ENCODE measurements at places on chromosomes 1 and 21.
A peak's percentile ranks its signal among the peaks of the same experiment; 100 is the strongest.

GRCh38 chr1:1361982-1362423, 3.6 kb upstream of the MXRA8 start:
- no peak for DNase-seq

DNA sequence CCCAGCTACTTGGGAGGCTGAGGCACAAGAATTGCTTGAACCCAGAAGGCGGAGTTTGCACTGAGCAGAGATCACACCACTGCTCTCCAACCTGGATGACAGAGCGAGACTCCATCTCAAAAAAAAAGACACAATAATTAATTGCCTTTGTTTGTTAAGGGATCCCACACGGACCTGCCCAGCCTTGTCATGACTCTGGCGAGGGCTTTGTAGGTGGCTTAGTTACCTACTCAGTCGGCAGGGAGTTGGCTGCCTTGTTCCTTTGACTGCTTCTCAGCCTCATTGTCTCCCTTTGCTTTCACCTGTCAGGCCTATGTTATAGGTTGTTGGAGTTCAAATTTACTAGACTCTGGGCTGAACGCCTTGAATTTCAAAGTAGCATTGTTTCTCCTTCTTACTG, 82.0 kb downstream of the UBE4B start:
- no peak for DNase-seq

DNA sequence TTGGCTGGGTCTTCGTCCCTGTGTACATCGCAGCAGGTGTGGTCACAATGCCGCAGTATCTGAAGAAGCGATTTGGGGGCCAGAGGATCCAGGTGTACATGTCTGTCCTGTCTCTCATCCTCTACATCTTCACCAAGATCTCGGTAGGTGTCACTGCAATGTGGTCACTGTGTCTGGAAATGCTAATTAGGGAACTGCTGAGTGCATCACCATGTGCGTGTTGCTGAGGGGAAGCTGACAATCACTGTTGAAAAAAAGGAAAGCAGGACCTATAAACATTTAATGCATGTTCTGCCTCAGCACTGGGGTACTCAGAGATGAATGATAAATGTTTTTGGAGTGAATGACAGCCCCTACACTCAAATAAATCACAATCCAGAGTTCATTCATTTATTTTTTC, 6.8 kb downstream of the SLC5A9 start:
- no peak for DNase-seq

DNA sequence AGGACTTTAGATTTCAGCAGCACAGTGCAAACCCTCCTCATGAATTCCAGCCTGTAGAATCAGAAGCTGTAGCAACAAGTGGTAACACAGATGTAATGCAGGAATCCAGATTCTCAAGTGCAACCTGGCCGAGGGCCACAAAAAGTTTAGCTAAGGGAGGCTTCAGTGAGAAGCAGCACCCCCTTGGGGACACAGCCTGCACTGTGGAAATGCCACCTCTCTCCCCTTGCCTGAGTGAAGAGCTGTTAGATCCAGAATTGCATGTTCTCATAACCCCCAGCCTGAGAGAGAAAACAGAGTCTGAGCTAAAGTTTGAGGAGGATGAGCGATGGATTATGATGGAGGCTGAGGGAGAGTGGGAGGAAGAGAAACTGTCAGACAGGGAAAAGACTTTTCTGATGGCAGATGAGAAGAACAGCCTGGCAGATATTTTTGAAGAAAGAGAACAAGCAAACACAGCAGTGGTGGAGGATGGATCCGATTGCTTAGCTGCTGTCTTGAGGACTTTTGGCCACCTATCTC, 80.5 kb upstream of the BMP8A start:
- peak; percentile 86 for DNase-seq

- DNase-seq, result no peak
Measured at GRCh38 chr1:9649769-9650168, 1.8 kb upstream of the PIK3CD start.

- DNase-seq, result no peak
Measured at GRCh38 chr21:34838956-34839820, 170.4 kb downstream of the CLIC6 start.

DNA sequence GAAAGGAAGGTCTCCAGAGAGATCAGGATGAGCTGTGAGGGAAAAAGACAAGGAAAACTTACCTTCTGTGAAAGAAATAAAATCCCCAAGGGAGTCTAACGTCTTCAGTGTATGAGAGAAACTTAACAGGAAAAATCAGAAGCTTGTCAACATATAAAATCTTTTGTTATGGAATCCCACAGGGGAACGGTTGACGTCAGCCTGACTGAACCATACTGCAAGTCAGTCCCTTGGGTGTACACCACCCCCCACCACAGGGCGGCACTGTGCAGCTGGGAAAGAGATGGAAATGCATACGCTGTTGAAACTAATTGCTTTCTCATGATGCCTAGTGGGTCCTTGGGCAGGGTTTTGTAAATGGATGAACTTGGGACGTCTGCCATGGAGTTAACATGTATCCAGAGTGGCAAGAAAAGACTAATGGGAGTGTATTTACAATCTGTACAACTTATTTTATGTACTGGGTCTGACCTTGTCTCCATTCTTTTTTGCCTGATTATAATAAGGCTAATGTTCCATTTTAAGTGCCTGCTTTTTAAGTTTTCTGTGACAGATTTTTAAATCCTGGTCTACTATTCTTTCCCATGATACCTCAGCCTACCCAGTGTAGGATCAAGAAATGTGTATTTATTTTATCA, 22.7 kb downstream of the UTP25 start:
- no peak for DNase-seq

DNA sequence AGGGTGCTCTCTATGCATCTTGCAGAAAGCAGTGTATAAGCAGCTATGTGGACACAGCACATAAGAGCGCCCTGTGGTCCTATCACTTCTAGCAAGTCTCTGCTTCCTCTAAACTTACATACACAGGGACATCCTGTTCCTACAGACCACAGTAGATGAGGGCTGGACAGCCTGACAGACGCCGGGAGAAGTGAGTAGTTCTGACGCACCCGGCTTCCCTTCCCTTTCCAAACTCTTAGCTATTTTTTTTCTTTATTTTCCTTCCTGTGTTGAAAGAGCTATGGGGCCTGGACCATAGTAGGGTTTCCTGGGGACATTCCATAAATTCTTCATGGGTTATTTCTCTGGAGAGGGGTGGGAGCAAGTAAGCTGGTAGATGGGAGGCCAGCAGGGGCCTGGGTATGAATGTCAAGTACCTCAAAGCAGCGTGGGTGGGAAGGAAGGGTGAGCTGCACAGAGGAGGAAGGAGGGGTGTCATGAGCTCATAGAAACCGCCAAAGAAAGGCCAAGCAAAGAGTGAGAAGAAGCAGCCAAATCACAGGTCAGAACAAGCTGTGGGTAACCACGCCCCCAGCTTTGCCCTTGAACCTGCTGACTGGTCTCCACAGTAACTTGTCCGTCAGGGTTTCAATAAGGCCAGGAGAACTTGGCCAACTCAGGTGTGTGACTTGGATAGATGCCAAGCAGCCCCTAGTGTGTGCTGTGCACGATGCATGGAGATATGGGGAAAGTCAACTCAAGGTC, 36.6 kb downstream of the PLXNA2 start:
- DNase-seq, result peak; percentile 69

DNA sequence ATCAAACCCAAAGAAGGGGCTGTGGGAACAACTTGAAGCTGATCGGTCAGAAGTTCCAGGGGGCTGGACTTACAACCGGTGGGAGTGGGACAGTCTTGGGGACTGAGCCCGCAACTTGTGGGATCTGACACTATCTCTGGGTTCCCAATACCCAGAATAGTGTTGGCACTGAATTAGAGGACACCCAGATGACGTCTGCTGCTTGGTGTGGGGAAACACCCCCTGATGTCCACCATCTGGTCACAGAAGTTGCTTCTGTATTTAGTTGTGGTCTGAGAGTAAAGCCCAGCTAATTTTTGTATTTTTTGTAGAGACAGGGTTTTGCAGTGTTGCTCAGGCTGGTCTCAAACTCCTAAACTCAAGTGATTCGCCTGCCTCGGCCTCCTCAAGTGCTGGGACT, 28.8 kb downstream of the SERBP1 start:
- DNase-seq, result no peak

DNA sequence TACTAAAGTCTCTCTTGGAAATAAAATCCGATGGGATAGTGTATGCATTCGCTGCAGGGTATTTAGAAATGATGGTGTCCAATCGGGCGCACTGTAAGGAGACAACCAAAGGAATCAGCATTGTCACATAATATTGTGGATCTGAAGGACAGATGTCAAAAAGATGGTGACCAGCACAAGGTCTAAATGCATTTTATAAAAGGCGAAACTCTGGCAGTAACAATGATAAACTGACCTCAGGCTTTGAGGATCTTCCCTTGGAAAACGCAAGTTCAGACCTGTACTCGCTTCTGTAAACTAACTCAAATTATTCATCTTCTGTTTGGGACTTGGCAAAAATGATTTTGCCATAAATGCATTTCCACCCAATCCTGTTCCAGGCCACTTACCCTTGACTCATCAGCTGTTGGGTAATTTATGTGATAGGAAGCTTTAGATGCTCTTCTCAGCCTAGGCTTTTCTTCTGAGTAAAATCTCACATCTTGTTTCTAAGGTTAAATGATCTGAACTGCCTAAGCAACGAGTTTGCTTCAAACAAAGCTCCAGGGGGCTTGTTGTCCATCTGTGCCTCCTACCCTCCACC, 33.8 kb downstream of the STPG1 start:
- no peak for DNase-seq

DNA sequence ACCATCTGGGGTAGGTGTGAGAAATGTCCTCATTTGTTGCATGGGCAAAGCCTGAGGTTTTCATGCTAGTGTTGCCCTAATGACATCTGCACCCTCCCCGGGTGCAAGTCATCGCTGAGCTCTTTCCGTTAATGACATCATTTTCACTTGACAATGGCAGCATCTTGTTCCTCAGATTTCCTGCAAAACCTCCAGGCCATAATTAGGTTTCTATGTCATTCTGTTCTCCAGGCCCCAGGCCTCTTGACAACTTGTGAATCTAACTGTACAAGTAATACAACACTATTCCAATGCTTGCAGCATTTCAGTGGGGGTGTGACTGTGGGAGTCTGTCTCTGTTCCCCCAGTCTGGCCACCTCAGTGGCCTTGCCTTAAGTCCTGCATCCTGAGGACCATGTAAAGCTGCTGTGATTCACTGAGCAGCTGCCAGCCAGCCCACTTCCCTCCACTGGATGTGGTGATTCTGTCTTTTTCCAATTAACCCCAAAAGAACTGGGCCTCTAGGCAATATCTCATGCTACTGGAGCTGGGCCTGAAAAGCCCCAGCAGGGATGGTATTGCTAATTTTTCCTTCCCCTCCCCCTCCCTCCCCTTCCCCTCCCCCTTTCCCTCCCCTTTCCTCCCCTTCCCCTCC, 22.8 kb downstream of the RAB7B start:
- DNase-seq, result no peak

DNA sequence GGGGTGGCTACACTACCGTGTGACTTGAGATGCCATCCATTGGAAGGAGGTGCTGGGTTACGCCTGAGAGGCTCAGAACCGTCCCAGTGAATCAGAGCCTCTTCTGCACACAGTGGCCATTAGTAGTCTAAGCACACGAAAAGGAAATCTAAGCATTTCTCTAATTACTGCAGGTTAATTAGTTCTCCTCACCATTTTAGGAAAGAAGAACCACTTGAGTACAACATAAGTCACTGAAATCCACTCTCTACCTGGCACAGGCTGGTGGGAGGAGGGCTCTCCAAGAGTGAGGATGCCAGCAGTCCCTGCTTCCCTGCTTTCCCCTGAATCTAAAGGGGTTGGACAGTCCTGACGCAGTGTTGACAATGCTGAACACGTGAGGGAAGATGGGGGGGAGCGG, 606.3 kb downstream of the NPHP4 start:
- DNase-seq, result no peak

DNA sequence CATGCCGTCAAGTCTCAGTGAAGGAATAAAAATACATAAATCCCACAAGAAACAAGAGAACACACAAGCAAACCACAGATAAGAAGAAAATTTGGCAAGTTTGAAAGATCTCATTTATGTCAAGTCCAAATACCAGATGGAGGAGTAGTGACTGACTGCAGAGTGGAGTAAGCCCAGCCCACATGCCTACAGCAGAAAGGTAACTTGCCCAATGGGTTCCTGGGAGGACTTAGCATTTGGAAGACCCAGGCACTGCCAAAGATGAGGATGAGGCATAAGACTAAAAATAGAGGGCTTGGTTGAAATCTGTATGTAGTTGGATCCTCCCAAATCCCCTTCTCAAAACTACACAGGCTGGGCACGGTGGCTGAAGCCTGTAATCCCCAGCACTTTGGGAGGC, 70.8 kb downstream of the ZNF648 start:
- DNase-seq, result no peak

DNA sequence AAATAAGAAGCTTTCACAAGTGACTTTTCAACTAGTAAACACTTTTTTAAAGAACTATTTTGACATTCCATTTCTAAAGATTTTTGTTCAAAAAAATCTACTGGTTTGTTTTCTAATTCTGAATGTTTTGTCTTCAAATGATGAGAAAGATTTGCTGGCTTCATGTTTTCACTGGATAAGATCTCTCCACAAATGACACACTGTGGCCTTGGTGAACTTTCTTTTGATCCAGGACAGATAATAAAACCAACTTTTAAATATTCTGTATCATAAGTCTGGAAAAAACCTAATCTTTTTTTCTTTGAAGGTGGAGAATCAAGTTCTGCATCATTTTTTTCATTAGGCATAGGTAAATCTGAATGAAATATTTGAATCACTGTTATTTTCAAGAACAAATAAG, 3.4 kb upstream of the TMEM35B start:
- DNase-seq, result no peak

- DNase-seq, result no peak
Measured at GRCh38 chr1:65148548-65149350, 746 bp downstream of the AK4 start.

- DNase-seq, result no peak
Measured at GRCh38 chr1:95286479-95286878, 52.5 kb downstream of the RWDD3 start.

DNA sequence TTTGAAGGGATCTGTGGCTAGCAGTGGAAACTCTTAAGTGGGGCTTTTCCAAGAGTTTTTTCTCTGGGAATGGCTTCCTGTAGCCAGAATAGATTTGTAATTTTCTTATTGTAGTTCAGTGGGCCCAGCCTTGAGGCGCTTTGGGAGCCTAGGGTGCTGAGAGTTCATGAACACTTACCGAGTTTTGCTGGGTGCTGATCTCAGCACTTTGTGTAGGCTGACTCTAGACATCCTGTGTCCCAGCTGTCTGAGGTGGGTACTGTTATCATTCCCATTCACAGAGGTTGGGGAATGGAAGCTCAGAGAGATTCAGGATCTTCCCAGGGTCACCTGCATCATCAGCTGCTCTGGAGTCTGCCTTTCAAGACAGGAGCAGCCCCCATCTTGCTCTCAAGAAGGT, 7.0 kb downstream of the PPFIA4 start:
- no peak for DNase-seq

DNA sequence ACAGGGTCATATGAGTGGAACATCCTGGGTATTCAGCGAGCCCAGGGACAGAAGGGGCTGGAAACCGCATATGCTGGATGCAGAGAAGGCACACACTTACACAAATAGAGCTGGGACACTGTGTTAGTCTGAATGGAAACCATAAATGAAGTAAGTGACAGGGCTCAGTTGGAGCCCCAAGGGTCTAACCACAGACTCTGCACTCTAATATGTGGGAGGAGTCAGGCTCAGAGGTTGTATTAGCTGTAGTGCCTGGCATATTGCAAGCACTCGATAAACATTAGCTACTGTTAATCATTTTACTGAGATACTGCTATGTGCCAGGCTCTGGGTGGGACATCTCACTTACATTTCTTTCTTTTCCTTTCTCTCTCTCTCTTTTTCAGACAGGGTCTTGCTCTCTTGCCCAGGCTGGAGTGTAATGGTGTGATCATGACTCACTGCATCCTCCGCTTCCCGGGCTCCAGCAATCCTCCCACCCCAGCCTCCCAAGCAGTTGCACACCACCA, 6.5 kb upstream of the OLIG1 start:
- DNase-seq, result no peak

GRCh38 chr1:159889821-159890252, 10.1 kb downstream of the CFAP45 start:
- DNase-seq, result peak; percentile 82

Measured in AG09309 (cell line).